NCI-H1105 treated with DMSO at 0.1 percent for 48 hours (cell line): ENCODE measurements at places on chromosomes 4 and X.
A peak's percentile ranks its signal among the peaks of the same experiment; 100 is the strongest.

- no peak for DNase-seq
Measured at GRCh38 chrX:9746148-9746888, 19.3 kb downstream of the GPR143 start.

GRCh38 chr4:168485156-168485910 is 5.0 kb upstream of the DDX60L start:
- no peak for DNase-seq

DNA sequence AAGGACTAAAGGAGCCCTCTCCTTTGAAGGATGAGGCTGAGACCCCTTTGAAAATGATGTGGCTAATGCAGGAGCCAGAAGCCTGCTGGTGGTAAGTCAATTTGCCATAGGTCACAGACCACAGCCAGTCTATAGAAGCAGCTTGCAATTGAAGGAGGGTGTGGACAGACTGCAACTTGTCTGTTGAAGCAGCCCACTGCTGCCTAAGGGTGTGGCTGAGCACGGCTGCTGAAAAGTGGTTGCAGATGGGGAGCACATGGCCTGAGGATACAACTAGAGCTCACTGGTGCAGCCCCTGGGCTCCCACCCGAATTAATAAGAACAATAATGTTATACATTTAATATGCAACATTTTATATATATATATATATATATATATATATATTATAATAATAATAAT is 11.4 kb upstream of the EXOC1L start:
- no peak for DNase-seq

- DNase-seq, result no peak
Measured at GRCh38 chr4:39255871-39256270, 73.5 kb downstream of the WDR19 start.

DNA sequence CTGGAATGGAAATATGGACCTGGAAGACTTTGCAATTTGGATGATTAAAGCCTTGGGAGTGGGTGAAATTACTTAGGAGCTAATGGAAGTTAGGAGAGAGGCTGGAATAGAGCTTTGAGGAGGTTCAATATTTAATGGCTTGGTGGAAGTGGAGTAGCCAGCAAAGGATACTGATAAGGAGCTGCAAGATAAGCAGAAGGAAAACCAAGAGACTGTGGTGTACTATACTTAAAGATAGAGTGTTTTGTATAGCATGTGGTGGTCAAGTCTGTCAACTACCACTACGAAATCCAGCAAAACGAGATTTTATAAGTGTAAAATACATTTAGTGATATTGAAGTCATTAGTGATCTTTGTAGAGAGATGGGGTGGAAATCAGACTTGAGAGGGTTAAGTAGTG is 54.0 kb upstream of the TMLHE start:
- no peak for DNase-seq

GRCh38 chr4:122412547-122412946 is 33.7 kb downstream of the ADAD1 start:
- DNase-seq, result no peak

DNA sequence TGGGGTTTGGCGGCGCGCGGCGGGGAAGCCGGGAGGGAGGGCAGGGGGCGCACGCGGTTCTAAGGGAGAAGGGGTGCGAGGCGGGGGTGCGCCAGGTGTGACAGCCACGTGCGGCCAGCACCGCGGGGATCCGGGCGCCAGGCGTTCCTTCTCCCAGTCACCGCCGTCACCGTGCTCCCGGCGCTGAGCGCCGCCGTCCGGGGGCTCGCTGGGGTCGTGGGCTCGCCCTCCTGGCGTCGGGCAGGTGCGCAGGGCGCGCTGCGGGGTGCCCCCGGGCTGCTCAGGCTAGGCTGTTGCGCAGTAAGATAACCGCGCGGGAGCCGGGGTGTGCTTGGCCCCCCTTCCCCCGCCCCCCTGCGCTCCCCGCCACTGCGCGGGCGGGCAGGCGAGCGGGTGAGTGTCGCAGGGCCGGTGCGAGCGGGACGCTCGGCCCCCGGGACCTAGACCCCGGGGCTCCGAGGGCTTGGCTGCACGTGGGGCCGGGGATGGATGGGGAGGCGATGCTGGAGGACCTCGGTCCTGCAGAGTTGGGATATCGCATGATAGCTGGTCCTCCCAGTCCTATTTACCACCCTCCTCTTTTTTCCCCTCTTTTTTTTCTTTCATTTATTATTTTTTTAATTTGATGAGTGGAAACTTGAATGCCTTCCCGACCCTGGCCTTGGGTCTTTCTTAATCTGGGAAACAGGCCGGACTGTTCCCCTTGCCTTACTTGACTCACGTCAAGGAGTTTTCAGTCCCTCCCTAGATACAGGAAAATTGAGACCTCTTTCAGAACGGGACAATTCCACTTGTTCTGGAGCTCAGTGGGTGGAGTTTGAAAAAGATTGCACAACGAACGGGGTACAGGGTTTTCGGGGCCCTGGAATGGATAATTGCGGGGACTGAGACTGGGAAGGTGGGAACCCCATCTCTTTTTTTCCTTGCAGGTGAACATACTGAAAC is 797 bp downstream of the TXLNG start:
- DNase-seq, result no peak

- DNase-seq, result no peak
Measured at GRCh38 chrX:41014776-41015360, 70.4 kb upstream of the USP9X start.

DNA sequence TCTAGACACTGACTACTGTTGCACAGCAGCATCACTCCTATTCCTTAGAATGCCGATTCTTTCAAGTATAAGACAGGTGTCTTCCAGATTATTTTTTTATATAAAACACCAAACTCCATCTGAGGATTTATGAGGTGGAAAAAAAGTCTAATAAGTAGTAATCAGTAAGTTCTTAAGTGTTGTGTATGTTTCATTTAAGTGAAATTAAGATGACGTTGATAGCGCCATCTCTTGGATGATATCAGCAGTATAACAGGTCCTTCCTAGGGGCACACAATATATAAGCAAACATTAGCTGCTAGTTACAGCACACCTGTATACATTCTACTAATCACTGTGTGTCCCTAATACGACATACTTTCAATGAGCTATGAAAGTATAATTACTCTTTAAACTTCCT is 99.6 kb upstream of the STS start:
- no peak for DNase-seq

DNA sequence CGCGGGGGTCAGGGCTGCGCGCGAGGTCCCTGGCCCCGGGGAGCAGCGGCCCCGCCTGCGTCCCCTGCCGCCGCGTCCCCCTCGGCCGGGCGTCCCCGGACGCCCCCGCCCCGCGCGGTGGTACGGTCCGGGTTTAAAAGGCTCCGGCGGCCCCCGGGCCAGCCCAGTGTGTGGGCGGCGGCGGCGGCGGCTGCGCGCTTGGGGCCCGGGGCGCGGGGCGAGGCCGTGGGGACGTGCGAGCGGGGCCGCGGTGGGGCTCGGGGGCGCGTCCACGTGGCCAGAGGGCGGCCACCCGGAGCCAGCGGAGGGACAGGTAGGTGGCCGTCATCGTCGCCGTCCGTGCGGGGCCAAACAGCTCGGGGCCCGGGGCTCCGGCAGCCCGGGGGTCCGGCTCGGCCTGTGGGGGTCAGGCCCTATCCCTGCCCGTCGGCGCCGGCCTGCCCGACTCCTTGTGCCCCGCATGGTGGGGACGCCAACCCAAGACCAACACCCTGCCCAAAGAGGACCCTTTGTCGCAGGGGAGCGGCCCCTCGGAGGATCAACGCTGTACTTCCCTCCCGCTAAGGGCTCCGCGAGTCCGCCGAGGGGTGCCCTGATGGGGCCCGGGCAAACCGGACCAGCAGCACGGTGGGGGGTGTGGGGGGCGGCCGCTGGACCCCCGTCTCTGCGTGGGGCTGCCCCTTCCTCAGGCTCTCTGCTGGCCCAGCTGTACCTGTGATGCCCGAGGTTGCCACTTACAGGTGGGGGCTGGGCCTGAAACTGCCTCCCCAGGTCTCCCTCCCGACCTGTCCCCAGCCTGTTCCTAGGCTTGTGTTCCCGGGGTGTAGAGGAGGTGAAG is at the start of gene PLXNA3:
TSS of gene PLXNA3 (plus strand) at position 166 of the 838 bp plus-strand sequence. CDS start 1,903 bp downstream, outside the sequence.
- DNase-seq, result peak; percentile 52

DNA sequence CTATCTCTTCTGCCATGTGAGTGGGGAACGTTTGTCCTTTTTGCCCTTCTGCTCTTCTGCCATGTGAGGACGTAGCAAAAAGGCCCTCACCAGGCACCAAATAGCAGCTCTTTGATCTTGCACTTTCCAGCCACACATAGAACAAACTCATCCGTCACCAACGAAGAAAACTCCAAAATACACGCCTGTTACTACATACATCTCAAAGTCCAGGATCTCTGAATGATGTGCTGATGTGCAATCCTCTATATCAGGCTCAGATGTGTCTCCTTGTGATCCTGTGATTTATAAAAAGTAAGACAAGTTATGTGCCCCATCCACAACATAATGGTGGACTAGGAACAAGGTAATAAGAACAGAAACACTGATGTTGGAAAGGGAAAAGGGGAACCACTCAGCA is 9.8 kb upstream of the TAB3 start:
- no peak for DNase-seq

GRCh38 chrX:41471786-41472185 is 24.6 kb downstream of the NYX start:
- no peak for DNase-seq

DNA sequence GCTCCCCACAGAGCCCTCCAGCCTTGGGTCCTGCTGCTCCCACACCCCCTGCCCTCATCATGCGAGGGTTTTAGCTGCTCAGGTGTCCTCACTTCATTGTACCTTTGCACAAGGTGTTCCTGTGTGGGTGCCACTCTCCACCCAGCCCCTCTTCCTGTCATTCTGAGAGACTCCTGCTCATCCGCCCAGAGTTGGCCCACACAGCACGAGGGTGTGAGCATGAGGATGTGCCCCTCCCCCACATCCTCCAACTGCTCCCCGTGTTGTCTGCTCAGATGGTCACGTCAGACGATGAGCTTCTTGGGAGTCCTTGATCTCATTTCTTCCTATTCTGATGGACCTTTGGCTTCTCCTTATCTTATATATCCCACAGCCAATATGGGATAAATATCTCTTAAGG is 53.2 kb downstream of the HTT-AS start:
- no peak for DNase-seq

DNA sequence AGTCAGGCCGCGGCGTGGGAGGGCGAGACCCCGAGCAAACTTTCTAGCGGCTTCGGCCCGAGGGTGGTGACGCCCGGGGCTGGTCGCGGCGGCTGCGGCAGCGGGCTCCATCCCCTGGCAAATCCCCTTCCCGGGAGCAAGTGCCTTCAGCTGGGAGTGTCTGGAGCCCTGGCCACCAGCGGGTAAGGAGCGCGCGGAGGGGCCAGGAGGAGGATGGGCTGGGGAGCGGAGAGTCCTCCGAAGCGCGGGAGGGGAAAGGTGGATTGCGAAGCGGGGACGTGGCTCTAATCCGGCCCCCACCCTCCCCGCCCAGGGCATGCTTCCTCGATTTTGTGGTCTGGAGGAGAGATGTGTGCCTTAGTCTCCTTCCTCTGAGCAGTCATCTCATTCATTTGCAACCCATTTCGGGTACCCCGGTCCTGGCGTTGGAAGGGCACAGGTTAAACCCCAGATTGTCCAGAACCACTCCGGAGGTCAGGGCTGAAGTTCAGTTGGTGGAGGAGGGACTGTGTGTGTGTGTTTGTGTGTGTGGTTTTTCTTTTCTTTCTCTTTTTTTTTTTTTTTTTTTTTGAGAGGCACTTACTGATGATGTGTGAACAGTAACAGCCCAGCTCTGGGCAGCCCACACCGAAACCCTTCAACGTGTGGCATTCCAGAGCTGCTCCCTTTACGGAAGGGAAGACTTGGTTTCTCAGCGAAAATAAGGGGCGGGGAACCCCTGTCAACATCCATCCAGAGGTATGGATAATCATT is 516 bp downstream of the SGMS2 start:
- DNase-seq, result peak; percentile 18

GRCh38 chr4:7584098-7584497 is 149.4 kb upstream of the PSAPL1 start:
- DNase-seq, result no peak

DNA sequence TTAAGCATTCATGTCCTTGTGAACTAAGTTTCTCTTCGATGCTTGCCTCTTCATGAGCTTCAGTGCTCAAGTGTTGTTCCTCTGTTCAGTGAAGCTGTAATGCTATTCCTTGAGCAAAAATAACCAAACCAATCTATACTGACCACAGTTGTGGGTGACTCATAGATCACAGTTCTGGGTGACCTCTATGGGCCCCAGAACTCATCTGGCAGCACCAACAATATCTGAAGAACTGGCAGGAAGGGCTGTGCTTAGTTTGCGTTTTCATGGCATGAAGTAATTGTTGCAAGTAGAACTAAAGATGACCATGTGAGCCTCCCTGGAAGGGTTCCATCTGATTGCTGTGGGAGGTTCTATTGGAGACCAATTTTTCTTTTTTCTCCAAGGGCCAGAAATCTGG is 106.2 kb downstream of the CCNG2 start:
- no peak for DNase-seq

DNA sequence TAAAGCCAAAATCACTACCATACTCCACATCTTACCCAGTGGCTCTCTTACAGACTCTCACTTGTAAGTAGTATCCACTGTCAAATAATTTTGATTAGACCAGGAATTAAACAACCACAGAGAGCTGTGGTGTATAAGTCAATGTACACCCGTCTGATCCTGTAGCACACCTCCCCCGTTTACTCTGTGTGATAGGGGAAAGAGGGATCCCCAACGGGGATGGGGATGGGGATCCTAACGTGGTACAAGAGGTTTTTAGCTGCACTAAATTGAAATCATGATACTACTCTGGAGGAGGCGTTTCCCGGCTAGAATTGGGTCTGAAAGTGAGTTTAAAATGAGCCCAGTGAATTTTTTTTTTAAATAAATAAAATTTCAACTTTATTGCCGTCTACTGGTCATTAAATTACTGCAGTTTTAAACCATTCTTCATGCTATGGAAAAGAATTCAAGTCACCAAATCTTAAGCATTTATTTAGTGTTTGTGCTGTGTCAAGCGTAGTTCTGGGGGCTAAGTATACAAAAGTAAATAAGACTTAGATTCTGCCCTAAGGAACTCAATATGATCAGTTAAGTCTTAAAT is 76.6 kb downstream of the INTS12 start:
- no peak for DNase-seq

DNA sequence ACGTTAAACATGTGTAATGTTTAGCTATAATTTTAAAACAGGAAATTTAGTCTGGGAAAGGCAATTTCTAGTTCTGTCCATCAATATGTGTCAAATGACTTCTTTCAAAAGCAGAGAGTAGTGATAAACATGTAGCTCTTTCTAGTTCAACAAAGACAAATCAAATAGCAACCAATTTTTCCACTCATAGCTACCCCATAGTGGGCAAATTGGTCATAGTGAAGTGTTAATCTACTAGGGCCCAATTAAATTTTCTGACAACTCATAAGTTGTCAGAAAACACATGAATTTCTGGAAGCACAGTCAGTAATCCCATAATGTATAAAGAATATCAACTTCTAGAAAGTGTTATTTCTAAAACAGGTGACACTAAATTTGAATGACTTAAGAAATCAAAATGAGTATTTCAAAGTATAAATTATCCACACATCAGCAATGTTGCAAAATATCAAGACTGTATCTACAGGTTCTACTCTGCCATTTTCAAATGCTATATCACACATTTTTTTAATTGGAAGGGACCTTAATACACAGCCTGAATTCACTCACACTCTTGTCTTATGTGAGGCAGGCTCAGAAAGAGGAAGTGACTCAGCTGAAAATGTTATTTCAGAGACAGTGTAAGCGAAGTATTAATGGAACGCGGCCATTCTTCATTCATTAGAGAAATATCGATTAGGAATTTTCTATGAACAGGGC is 7.7 kb downstream of the OCIAD2 start:
- no peak for DNase-seq

- DNase-seq, result no peak
Measured at GRCh38 chr4:169210504-169211118, 60.1 kb downstream of the SH3RF1 start.
